ENCODE measurements at places on chromosomes 16 and 17.

GRCh38 chr16:50679676-50680555 lies 1.2 kb downstream of the SNX20 start:
- no peak for DNase-seq

- DNase-seq: no peak
Observed at GRCh38 chr16:55433030-55433429, 46.0 kb upstream of the MMP2 start.

GRCh38 chr17:601244-601925 lies 113.3 kb downstream of the VPS53 start:
- no peak for DNase-seq

GRCh38 chr17:4721203-4722135 lies 9.8 kb upstream of the MED11 start:
- DNase-seq: no peak

GRCh38 chr17:34755981-34756636 lies 176.7 kb downstream of the TMEM132E start:
- no peak for DNase-seq

Measured in iPS-NIHi11 (cell line).